ENCODE measurements at places on chromosomes 4 and X.

DNA sequence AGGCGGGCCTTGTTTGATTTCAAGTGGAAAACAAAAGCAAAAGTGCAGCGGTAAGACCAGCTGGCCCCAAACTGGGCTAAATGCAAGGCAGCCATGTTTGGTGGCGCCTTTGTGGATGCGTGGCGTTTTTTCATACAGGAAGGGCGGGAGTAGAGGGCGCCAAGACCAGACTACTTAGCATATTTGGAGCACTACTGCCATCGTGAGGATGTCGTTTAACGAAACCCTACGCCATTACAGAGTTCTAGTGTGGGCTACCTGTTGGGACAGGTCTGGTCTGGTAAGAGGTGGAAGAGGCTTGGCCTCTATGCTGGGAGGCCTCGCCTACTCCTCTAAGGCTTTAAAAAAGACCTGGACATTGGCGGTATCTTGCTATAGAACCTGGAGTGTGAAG lies 230.7 kb upstream of the STK26 start:
- no peak for DNase-seq

- peak; percentile 82 for DNase-seq
Measured at GRCh38 chrX:39941332-39941920, 156.3 kb downstream of the BCOR start.

DNA sequence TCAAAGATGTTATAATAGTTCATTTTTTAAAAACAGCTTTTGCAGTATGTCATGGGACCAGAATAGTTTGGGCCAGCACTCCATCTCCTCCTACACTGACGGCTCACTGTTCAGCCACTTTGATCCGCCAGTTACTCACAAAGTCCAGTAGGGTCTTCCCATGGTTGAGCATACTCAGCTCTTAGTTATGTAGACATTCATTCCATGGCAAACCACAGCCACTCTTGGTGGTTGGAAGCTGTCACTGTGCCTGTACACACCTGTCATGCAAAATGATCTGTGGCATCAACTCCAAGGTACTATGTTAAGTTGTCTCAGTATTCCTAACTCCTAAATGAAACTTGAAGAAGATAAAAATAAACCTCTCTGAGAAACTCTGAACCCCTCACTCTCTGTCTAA lies 127.2 kb downstream of the NR3C2 start:
- DNase-seq = peak; percentile 77

DNA sequence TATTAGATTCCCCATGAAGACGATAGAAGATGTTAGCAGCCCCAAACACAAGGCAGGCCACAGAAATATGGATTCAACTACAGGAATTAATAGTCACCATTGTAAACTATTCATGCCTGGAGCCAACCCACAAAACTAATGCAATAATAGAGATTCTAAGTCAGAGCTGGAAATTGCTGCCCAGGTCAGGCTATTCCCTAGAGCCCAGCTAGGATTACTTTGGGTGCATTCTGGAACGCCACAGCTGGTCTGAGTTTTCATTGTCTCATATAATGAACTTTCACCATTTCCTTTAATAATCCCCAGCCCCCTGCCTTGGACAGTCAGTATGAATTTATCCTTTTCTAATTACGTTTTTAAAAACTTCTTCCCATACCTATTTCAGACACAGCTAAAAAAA lies 252.6 kb downstream of the PAPSS1 start:
- DNase-seq = peak; percentile 32

- DNase-seq = peak; percentile 0
Measured at GRCh38 chrX:51148848-51149247, 183.8 kb upstream of the NUDT10 start.

All from fibroblast of upper back skin (primary cell).